ENCODE measurements at places on chromosomes 5 and 9.

DNA sequence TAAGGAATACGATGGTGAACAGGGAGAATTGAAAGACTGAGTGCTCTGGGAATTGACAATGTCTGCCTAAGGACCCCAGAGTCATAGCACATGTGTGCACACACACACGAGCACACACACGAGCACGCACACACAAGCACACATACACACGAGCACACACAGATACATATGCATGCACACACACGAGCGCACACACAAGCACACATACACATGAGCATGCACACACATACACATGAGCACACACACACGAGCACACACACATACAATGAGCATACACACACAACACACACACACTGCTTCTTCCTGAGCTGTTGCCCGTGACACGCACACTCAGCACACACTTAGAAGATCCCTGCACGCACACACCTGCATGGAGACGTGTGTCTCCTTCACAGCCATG is 10.9 kb upstream of the UNC5A start:
- no peak for DNase-seq

- no peak for DNase-seq
These were observed 49.2 kb upstream of the STXBP1 start for GRCh38 chr9:127562841-127563401.

DNA sequence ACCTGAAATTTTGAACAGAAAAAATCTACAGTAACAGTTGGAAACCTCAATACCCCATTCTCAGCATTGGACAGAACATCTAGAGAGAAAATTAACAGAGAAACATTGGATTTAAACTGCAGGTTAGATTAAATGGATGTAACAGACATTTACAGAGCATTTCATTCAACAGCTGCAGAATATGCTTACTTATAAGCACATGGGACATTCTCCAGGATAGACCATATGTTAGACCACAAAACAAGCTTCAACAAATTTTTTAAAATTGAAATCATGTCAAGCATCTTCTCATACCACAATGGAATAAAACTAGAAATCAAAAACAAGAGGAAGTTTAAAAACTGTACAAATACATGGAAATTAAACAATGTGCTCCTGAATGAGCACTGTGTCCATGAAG is 316.3 kb downstream of the FAM170A start:
- no peak for DNase-seq

DNA sequence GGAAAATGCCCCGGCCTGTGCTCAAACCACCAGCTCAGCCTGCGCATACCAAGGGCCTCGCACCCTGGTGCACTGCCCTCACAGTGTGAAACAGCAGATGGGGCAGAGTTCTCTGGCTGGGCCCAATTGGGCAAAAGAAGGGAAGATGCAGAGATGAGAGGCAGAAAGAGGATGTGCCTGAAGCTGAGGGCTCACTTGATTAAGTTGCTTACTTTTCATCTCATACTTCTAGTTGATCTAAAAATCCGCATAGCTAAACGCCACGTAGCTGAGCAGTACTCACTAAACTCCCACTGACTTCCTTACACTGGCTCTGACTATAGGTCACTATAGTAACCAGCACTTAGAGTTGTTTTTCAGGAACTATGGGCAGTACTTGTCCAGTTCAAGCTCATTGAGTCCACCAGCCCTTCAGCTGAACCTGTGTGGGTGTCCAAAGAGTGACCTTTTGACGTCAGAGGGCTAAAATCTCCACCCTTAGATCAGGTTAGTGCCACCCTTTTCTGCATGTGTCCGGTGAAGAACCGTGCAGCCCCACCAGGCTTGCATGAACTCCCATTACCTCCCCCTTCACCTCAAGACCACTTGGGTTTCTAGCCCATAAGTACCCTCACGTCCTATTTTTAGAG is 215.2 kb downstream of the AUH start:
- no peak for DNase-seq

DNA sequence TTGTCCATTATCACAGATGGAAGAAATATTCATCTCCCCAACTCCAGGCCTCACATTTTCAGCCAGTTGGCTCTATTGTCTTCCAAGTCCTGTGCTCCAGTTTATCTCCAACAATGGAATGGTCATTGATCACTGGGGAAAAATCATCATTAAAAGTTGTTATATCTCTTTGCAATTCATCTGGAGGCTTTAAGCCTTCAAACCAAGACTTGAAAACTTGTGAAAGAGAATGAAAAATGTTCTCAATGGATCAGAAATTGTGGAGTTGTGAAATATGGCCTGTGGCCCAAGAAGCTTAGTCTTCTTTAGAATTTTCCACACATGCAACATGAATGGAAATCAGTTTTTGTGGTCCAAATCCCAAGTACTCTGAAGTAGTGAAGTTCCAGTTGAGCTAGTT is 569.6 kb downstream of the EBF1 start:
- DNase-seq: no peak

GRCh38 chr9:89376741-89377351 is 58.5 kb downstream of the SECISBP2 start:
- DNase-seq: no peak

DNA sequence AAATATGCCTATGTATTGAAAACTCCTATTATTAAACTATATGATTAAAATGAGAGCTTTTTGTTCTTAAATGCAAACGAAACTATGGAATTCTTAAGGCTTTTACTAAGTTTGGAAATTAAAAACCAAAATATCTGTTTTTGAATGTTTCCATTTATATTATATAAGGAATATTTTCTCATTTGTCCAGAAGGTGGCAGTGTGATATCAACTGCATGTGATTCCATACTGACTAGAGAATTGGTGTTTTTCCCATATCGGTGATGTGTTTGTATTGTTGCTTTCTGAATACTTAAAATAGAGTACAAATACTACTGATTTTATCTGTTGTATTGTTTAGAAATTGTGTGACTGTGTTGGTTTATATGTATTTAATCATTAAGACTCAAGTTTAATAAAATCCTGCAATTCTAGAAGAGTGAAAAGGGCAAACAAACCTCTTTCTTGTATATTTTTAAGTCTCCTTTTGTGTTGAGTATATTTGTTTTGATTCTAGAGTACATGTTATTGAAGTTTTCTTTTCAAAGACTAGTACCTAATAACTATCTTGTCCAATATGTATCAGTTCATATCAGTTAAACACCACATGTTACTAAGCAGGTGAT is 320.8 kb downstream of the CCDC171 start:
- no peak for DNase-seq

- no peak for DNase-seq
These were observed 11.3 kb upstream of the TIMD4 start for GRCh38 chr5:156974328-156974727.

DNA sequence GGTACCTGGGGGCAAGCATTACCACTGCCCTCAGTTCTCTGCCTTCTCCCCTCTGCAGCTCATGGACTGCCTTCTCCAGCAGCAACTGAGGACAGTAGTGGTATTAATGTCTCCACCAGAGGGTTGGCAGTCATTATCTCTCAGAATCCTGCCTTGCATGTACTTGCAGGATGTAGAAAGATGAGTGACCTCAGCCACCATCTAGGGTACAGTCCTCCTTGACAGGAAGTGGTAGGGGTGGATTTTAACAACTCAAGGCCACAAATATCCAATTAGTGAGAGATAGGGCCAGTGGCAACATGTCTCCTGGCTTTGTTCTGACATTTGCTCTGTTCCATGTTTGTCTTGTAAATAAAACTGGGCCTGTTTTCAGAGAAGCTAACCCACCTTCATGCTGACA is 47.2 kb downstream of the F2R start:
- no peak for DNase-seq

- DNase-seq: no peak
These were observed 50.1 kb downstream of the FOXI1 start for GRCh38 chr5:170155771-170156170.

DNA sequence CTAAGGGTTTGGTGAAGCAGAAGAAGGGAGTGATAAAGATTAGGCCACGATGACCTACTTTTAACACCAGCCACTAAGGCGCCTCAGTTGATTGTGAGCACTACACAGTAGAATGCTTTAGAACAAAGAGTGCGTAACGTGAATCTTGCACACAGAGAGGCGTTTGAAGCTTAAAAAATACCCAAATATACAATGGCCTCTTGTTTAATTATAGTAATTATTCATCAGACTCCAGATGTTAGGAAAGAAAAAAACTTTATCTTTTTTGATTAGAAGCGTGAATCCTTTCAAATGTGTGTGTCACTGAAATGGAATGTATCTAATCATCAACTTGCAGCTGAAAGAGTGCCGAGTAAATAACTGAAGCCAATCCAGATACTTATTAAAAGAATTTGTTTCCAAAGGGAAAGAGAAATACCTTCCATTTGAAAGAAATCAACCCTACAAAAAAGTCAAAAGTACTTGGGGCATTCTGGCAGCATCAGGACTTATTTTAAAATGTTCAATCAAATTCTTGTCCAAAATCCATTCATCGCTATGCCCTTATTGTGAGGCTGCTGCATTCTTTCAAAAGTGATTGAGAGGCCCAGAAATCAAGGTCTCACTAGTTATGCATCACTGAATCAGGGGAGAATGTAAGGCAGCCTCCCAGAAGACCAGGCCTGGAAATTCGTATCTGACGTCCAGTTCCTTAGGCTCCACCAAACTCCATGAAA is 337.5 kb downstream of the ZNF608 start:
- DNase-seq: no peak

DNA sequence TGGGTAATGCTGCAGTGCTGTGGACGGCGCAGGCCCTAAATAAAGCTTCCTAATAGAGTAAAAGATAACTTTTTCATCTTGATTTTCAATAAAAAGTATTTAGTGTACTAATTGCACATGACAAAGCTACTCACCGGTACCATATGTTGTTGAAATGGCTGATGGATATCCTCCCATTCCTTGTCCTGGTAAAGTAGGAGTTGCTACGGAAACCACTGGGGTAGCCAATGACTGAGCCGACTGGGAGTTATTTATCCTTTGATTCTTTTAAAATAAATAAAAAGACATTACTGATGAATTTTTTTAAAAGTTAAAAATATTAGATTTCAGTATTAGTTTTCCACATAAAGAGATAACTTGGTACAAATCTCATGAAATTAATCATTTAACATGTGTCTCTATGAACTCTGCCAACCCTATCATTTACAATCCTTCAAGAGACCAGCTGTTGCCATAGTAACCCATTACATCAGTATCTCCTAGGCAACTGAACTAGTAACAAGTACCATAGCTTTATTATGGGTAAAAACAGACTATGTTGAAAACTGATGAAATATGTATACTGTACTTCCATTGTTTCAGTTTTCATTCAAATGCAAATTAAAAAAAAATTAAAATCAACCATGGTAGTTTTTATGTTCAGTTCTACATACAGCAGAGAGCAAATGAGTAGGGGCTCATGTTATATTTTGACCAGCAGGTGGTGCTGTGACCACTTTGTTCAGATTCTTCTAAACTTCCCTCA is 153.7 kb downstream of the MEF2C start:
- DNase-seq: no peak
